Bronchus fibroblast of lung (primary cell): ENCODE measurements at places on chromosomes 2 and 18. TPM values are rescaled to one million over a fixed set of nuclear protein-coding genes. Genes with fewer than 3 reads are reported as not detected.

DCDC2C gene
- not detected in 2 replicates for total RNA-seq

C2orf81 gene
- total RNA-seq: 2.4 and 3.7 TPM in 2 replicates

TGOLN2 gene
- 50.2 and 55.0 TPM in 2 replicates for total RNA-seq

UGT1A8 gene
- total RNA-seq: not detected in 2 replicates
